Activated CD8-positive, alpha-beta memory T cell treated with anti-CD3 and anti-CD28 coated beads, Interleukin-2, amount 50 U/mL, for 4 hours (primary cell): ENCODE measurements at places on chromosomes 13 and 19.
A peak's percentile ranks its signal among the peaks of the same experiment; 100 is the strongest.

DNA sequence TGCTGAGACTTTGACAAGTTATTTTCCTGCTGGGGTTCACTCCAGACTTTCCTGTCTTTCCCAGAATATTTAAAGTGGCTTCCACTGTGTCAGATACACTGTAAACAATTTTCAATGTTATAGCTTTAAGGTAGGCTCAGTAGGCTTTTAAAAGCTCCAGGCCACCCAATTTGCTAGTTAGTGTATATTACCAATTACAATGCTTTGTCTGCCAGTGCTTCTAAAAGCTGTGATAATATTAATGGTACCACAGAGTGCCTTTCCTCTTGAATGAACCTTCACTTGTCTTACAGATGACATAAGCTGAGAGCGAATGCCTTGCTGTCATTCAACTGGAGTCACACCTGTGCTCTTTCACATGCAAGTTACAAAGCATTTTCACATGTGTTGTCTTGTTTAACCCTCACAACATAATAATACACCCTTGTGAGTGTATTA is 239.7 kb upstream of the HTR2A start:
- no peak for DNase-seq

GRCh38 chr19:1921326-1921725 is 16.1 kb downstream of the ADAT3 start:
- no peak for DNase-seq

GRCh38 chr13:38204556-38204955 is 145.1 kb upstream of the UFM1 start:
- no peak for DNase-seq

GRCh38 chr13:26971990-26972887 is 199.4 kb downstream of the USP12 start:
- peak; percentile 19 for DNase-seq

GRCh38 chr13:20828539-20829364 is 55.0 kb upstream of the EEF1AKMT1 start:
- DNase-seq, result no peak

DNA sequence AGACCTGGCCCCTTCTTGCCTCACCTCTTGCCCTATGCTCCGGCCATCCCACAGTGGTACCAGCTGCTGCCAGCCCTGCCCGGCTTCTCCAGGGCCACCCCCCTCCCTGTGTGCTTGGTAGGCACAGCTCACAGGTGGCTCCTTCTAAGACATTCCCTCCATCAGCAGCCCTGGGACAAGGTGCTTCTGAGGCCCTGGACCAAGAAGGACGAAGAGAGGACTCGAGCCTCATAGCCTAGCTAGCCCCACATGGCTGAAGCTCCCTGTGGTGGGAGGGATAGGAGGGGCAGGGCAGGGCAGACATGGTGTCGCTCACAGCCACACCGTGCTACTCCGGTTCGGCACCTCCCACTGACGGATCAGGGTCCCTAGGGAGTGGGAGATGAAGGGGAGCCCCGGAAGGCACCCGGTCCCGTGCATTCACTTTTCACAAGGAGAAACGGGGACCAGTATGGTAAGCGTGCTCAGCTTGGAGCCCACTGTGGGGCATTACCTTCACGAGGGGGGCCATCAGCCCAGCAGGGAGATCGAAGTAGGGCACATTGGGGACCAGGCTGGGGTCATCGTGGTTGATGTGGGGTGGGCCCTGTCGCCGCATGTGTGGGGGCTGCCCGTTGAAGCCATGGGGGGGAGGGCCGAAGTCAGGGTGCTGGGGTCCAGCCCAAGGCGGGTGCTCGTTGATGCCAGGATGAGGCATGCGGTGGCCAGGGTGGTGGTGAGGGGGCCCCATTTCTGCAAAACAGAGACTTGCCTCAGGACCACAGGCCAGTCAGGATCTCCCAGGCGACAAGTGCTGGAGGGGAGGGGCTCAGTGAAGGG is 19.5 kb downstream of the CHERP start:
- no peak for DNase-seq

GRCh38 chr13:113848431-113849260 is 15.2 kb downstream of the GAS6 start:
- peak; percentile 4 for DNase-seq

DNA sequence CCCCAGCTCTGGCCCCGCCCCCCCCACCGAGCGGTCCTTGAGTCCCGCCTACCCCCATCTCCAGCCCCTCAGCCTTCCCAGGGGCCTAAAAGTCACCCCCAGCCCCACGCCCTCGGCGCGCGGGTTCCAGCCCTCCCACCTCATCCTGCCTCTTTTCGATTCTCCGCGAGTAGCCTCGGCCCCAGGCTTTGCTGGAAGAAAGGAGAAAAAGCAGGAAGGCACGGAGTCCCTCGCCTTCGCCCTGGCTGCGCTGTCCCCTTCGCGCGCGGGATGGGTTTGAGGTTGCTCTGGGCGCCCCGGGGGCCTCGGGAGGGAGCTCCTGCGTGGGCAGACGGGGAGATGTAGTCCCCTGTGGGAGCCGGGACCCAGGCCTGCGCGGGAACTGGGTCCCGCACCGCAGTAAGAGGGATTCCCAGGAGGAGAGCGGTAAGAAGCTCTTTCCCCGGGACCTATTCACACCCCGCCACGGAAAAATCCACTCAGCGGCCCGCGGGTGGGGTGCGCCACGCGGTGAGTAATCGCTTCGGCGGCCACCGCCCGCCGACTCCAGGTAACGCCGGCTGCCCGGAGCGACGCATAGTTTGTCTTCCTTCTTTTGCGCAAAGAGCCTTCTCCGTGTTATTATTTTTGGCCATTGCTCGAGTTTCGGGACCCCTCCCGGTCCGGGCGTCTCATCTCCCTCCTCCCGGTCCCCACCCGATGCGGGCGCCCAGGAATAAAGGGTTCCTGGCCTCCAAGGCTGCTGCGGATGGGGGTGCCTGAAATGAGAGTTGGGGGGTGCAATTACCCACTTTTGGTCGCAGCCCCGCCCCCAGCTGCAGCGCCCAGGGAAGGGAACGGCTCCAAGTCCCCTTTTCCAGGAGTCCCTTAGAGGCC is 865 bp upstream of the CRLF1 start:
- DNase-seq, result peak; percentile 49

- DNase-seq, result no peak
Observed at GRCh38 chr13:101453784-101454201, 1.3 kb downstream of the ITGBL1 start.

GRCh38 chr13:97225533-97225932 is 3.4 kb downstream of the MBNL2 start:
- no peak for DNase-seq

DNA sequence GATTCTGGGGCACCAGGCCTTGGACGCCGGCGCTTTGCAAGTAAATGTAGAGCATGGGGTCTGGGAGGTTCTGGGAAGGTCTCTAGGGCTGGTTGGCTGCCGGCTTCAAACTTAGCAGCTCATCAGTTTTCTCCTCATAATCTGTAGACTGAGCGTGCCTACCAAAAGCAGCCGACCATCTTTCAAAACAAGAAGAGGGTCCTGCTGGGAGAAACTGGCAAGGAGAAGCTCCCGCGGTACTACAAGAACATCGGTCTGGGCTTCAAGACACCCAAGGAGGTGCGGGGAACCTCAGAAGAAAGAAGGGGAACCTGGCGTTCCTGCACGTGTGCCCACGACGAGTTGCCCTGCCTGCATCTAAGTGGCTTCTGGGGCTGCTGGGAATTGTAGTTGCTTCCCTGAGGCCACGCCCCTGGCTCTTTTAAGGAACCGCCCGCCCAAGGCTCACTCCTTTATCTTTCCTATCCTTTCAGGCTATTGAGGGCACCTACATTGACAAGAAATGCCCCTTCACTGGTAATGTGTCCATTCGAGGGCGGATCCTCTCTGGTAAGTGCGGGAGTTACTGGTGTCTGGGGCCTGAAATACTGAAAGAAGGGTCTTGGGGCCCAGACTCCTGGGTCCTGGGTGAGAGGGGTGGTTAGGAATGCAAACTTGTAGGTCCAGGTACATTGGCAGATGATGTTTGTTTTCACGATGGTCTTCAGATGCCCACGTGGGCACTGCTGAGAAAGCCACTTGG is 984 bp downstream of the RPS11 start:
- peak; percentile 70 for DNase-seq

DNA sequence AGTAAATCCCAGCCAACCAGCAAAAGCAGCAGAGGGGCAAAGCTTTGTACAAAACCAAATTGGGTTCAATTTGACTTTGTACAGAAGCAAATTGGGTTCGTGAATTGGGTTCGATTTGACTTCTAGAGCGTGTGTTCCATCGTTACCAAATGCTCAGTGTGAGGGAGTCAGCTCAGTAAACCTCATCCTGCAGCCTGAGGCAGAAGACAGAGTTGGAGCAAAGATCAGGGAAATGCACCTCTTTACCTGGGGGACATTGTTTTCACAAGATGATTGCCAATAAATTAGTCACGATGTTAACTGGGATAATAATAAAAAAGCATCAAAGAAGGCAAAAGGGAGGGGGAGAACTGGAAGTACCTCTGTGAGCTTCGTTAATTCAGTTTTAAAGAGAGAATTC is 1.5 kb downstream of the RAB20 start:
- no peak for DNase-seq

DNA sequence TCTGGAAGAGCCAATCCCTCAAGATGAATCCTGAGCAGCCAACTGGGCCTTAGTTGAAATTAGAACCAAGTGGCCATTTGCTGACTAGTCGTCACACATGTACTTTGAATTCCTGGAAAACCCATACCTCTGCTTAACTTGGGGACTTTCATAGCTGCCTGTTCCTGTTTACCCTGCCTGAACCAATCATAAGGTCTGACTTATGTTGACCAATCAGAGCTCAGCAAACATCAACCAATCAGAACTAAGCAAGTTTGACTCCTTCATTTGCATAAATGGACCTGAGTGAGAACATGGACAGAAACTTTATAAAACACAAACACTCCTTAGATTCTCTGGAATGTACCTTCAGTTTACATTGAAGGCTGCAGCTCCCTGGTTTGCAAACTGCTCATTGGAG is 50.8 kb downstream of the LATS2 start:
- DNase-seq, result no peak

DNA sequence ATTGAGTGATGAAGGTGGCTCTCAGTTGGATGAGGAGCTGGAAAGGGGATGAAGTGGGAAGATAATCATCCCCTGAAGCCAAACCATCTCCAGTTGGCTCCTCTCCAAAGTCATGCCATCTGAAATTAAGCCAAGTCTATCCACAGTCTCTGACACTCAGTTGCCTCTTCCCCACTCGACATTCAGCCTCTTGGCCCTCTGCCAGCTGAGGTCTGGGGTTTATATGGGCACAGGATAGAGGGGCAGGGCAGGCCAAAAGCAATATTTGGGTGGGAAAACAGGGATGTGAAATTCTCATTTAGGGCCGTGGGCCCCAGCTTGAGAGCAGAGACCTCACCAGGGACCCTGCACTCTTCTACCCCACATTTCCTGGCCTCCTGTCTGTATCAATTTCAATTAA is 85.9 kb downstream of the SLITRK1 start:
- DNase-seq, result no peak
